ENCODE measurements at places on chromosomes 2 and 18. TPM values are rescaled to one million over a fixed set of nuclear protein-coding genes. Genes with fewer than 3 reads are reported as not detected.

DNA sequence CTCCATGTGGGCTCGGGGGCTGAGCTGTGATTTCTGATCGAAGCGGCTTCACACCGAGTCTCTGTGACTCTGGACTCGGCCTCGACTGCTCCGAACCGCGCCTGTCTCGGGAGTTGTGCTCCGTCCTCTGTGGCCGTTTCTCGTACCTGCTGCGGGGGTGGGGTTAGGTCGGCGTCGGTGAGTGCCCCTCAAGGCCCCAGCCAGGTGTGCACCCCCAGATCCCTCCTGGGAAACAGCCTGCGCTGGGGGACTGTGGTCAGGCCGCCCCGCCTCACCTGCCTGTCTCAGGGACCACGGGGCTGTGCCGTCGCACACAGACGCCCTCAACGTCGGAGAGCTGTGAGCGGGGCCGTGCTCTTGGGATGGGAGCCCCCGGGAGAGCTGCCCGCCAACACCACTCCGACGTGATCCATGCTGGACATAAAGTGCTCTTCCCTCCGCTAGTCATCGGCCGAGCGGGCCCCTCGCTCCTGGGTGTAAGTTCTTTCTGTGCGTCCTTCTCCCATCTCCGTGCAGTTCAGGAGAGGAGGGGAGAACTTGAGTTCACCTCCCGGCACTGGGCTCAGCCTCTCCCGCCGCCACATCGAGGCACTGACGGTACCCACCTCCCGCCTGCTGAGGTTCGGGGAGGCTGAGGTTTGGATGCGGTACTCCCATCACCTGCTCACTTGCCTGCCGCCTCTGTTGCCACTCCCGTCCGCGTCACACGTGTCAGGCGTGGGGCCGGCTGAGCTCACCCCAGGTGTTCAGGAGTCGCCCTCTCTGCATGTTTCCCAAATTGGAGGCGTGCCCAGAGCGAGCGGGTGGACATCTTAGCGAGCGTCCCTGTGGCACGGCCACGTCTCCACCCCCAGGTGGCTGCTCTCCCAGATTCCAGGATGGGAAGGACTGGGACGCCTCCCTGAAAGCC lies 55.7 kb downstream of the CTDP1 start:
- no peak for DNase-seq

DNA sequence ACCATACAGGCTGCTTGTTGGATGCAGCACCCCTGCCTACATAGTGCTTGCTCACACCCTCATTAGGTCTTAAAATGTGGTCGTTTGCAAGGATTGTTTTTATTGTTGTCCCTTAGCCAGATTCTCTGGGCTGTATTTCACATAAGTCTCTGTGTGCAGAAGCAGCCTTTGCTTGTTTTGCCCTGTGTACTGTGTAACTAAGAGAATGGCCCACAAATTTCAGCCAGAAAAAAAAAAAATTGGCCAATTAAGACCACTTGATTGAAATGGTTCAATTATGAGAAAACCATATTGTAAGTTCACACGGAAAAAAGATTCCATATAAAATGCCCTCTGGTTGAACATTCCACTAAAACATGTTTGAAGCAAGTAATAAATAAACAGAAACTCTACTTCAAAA lies 377.1 kb upstream of the SOX11 start:
- DNase-seq, result no peak

- DNase-seq, result no peak
Measured at GRCh38 chr2:230410861-230411569, 5.0 kb upstream of the SP100 start.

The LNPK gene
- total RNA-seq, result 12.8 TPM

The FAM161A gene
- total RNA-seq, result 0.41 TPM

GRCh38 chr2:190023860-190024259 lies 38.7 kb downstream of the MSTN start:
- DNase-seq, result no peak

The THSD7B gene
- total RNA-seq, result 0.07 TPM

DNA sequence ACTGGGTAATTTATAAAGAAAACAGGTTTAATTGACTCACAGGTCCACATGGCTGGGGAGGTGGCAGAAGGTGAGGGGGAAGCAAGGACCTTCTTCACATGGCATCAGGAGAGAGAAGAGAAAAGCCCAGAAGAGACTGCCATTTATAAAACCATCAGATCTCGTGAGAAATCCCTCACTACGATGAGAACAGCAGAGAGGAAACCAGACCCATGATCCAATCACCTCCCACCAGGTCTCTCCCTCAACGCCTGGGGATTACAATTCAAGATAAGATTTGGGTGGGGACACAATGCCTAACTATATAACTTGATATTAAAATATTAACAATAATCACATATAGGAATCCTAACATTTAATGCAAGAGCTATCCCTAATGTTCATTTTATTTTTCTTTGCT lies 31.8 kb downstream of the MEMO1 start:
- DNase-seq, result no peak

GRCh38 chr18:35971661-35972196 lies 750 bp upstream of the RMP24 start:
- no peak for DNase-seq

GRCh38 chr2:16908656-16909055 lies 243.0 kb upstream of the CYRIA start:
- DNase-seq, result no peak

The TLX2 gene
- total RNA-seq, result not detected

- no peak for DNase-seq
Measured at GRCh38 chr18:25759111-25759510, 331.3 kb downstream of the SS18 start.

- DNase-seq, result no peak
Measured at GRCh38 chr2:69499966-69500365, 62.7 kb upstream of the NFU1 start.

The FOXD4L1 gene
- total RNA-seq, result not detected

- DNase-seq, result no peak
Measured at GRCh38 chr2:228657807-228658402, 476.4 kb upstream of the SPHKAP start.

GRCh38 chr2:206193671-206194357 lies 34.1 kb downstream of the EEF1B2 start:
- no peak for DNase-seq

DNA sequence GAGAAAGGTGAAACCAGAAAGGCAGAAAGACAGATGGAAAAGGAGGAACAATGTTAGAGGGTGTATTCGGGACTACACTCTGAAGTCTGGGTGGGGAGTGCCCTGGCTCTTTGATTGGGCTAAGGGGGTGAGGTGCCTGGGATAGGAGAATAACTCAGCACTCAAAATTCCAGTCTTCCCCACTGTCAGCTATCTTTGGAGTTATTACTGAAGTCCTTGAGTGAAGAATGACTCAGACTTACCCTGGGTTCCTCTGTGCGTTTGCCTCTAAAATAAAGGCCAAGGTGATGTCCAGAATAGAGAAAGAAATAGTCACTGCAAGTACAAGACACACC lies 151.8 kb upstream of the SERPINE2 start:
- no peak for DNase-seq

The STK17B gene
- 6.7 TPM for total RNA-seq
